ENCODE measurements at places on chromosomes 3 and 15. TPM values are rescaled to one million over a fixed set of nuclear protein-coding genes. Genes with fewer than 3 reads are reported as not detected.

- H3K4me1 ChIP-seq, result no peaks in the 10 kb centered on the region
- no peak overlapping the region for H3K27ac ChIP-seq
- no peak overlapping the region for H3K4me3 ChIP-seq
- DNase-seq, result no peak
- H3K27me3 ChIP-seq, result no peaks in the 10 kb centered on the region
- H3K36me3 ChIP-seq, result peaks cover 7% of the 10 kb centered on the region
These were observed 10.5 kb downstream of the ABCF3 start for GRCh38 chr3:184196536-184196935.

DNA sequence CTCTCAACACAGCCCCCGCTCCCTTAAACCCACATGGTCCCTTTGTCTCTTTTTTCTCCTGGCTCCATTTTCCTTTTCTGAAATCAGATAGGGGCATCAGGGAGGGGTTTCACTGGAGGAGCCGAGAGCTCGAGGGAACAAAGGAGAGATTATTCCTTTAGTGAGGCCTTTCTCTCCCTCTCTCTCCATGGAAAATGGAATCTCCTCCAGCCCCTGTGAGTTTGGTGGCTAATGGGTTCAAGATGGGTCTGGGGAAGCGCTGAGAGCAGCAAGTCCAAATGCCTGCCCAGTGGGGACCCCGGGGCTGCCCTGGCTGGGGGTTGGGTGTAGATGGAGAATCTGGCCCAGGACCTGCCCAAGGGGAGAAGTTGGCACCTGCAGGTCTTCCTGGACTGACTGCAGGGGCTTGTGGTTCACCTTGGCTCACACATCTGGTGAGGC, 56.8 kb downstream of the ITGA11 start:
- no peak overlapping the region for H3K4me3 ChIP-seq
- H3K27me3 ChIP-seq, result no peaks in the 10 kb centered on the region
- H3K27ac ChIP-seq, result no peak overlapping the region
- DNase-seq, result no peak

DNA sequence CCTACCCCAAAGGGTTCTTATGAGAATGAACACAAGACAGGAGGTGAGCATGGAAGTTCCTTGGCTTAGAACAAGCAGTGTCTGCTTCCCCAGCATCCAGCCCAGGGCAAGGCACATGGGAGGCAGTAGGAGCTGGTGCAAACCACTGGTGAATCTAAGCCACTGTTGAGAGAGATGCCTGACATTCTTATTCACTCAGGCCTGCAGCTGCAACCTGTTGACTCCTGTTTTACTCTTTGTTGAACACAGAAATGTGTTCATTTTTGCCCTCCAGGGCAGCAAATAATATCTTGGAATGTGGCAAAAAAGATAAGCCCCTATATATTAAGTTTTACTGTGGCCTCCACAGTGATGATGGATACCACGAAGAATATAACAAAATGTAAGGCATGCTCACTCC, 8.9 kb upstream of the PAK6 start:
- no peak for DNase-seq
- H3K4me3 ChIP-seq, result no peak overlapping the region
- H3K36me3 ChIP-seq, result peaks cover 1% of the 10 kb centered on the region
- H3K27me3 ChIP-seq, result no peaks in the 10 kb centered on the region

DNA sequence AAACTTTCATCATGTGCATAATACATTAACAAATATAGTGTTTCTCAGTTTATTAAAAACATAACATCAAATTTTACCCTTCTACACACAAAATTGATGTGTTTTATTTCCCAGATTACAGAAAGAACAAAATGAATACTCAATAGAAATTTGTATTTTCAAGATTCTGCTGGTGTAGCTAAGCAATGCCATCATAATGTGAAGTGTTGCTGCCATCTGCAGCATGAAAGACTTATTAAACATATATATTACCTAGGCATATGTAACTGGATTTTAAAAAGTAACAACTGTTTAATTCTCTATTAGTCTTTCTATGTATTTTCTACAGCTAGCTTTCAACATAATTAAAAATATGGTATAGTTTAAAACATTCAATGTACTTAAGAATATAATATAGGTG, 27.5 kb downstream of the PLSCR5 start:
- H3K27ac ChIP-seq, result no peak overlapping the region
- DNase-seq, result peak; percentile 18
- no peaks in the 10 kb centered on the region for H3K4me1 ChIP-seq

The ZNF860 gene
- 0.14 TPM for total RNA-seq

- H3K4me1 ChIP-seq, result no peaks in the 10 kb centered on the region
- no peak overlapping the region for H3K4me3 ChIP-seq
- no peak for DNase-seq
- peaks cover 3% of the 10 kb centered on the region for H3K36me3 ChIP-seq
These were observed 2.8 kb upstream of the CSPG5 start for GRCh38 chr3:47581422-47581821.

DNA sequence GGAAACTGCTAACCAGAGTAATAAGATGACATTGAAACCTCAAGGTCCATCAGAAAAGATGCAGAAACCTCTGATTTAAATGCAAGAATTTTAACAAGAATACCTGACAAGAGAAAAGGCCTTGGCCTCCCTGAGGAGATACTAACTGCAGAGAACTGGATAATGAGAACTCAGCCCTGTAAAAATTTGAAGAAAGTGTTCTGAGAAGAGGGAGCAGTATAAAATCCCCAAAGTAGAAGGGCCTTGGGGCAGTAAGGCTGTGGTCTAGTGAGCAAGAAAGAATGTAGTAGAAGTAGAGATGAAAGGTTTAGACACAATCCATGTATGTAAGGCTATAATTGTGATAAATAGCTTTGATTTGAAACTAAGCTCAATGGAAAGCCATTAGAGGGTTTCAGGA, 394.1 kb downstream of the ZBBX start:
- no peaks in the 10 kb centered on the region for H3K27me3 ChIP-seq
- H3K27ac ChIP-seq, result no peak overlapping the region
- H3K4me3 ChIP-seq, result no peak overlapping the region
- no peaks in the 10 kb centered on the region for H3K4me1 ChIP-seq
- H3K36me3 ChIP-seq, result no peaks in the 10 kb centered on the region

- no peaks in the 10 kb centered on the region for H3K27me3 ChIP-seq
- no peaks in the 10 kb centered on the region for H3K4me1 ChIP-seq
- no peaks in the 10 kb centered on the region for H3K36me3 ChIP-seq
- H3K27ac ChIP-seq, result no peak overlapping the region
- no peak for DNase-seq
- no peak overlapping the region for H3K4me3 ChIP-seq
These were observed 75.7 kb upstream of the SLC4A7 start for GRCh38 chr3:27559835-27560234.

GRCh38 chr15:73254598-73254997, 114.2 kb downstream of the HCN4 start:
- H3K27ac ChIP-seq, result no peak overlapping the region
- no peak for DNase-seq
- no peaks in the 10 kb centered on the region for H3K27me3 ChIP-seq
- H3K4me3 ChIP-seq, result no peak overlapping the region
- H3K4me1 ChIP-seq, result peaks cover 8% of the 10 kb centered on the region
- H3K36me3 ChIP-seq, result no peaks in the 10 kb centered on the region

DNA sequence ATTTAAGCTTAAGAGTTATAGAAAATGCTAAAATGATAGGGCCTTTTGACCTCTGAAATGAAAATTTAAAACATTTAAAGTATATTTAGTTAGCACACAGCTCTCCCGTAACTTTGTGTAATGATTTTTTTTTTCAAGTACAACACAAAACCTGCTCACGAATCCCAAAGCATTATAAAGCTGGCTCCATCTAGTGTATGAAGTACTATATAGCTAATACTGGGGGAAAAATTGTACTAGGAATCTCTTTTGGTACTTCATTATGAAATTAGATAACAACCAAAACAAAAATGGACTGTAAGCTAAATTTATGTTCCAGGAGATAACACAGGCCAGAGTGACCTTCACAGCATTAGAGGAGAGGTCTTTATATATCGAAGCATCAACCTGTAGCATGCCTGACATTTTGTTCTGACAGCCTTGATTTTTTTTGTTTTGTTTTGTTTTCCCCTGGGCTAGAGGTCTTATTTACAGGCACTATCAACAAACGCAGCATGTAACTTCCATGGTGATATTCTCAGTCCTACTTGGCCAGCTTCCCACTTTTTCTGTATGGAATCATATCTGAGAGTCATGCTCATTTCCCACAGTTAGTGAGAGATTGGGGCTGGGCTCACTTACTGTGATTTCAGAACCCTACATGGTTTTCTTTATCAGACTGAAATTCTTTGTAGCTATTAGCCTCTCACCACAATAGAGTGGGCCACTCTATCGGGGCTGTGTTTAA, 116.3 kb downstream of the MITF start:
- no peaks in the 10 kb centered on the region for H3K36me3 ChIP-seq
- no peak overlapping the region for H3K4me3 ChIP-seq
- H3K27me3 ChIP-seq, result no peaks in the 10 kb centered on the region
- no peak for DNase-seq
- no peak overlapping the region for H3K27ac ChIP-seq

- DNase-seq, result no peak
- H3K27ac ChIP-seq, result no peak overlapping the region
- no peaks in the 10 kb centered on the region for H3K36me3 ChIP-seq
- no peaks in the 10 kb centered on the region for H3K27me3 ChIP-seq
- H3K4me3 ChIP-seq, result no peak overlapping the region
These were observed 127.4 kb downstream of the TIGIT start for GRCh38 chr3:114421204-114421603.

The TUSC7 gene
- not detected for total RNA-seq
